ENCODE measurements at places on chromosomes 6 and 20.

- no peak for DNase-seq
Measured at GRCh38 chr6:7803214-7803613, 77.3 kb downstream of the BMP6 start.

GRCh38 chr6:85004361-85004995, 240.1 kb upstream of the TBX18 start:
- DNase-seq, result peak; percentile 32

DNA sequence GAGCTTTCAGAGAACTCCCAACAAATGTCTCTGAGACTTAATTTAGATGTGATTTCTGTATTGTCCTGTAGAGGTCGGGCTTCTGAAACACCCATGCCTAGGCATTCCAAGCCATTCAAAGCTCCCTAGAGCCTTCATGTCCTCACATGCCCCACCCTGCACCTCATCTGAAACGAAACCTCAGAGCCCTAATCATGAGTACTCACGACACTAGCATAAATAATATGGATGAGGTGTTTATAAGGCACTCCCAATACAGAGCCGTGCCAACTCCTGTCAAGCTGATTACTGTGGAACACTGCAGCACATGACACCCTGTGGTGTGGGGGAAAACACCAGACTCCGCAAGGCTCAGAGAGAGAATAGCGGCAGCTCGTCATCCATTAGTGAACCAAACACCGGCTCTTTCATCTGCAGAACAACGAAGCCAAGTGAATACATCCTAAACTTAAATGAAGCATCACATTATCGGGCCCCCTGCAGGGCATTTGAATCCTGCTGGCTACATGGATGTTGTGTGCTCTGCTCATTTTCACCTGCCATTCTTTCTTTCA, 83.8 kb downstream of the FNDC1 start:
- peak; percentile 77 for DNase-seq

DNA sequence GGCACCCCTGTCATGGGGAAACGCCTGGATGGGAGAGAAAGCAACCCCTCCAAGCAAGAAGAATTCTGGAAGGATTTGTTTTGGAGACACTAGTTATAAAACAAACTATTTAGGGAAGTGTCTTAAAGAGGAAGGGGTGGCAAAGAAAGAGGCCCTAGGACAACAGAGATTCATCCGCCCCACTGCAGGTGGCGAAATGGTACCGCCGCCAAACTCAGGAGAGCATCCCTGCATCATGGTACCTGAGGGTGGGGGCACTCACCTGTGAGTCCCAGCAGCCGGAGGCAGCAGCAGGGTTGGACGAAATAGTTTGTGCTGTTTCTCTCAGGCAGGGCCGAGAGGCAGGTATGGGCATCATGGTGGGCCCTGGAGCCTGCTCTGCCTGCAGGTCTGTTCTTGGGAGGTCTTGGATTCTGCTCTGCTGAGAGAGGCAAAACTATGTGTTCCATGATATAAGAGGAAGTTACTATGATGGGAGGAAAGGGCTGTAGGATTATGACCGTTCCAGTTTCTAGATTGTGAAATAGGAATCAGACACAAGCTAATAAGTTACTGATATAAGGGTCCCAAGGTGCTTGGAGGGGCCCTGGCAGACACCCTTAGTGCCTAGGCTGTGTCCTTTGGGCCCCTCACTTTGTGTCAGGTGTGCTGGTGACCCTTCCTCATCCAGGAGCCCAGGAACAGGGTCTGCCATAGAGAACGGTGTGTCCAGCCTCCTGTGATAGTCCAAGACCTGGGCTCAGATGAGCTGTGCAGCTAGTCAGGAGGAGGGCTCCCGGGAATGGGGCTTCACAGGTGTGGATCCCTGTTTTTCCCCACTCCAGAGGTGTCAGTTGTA, 20.4 kb downstream of the SIRPD start:
- no peak for DNase-seq

GRCh38 chr20:37407573-37408002, 61.6 kb downstream of the SRC start:
- no peak for DNase-seq

- DNase-seq, result no peak
Measured at GRCh38 chr6:93417421-93418013, 1.8 kb downstream of the EPHA7 start.

- DNase-seq, result no peak
Measured at GRCh38 chr6:167703347-167703746, 123.4 kb upstream of the AFDN start.

DNA sequence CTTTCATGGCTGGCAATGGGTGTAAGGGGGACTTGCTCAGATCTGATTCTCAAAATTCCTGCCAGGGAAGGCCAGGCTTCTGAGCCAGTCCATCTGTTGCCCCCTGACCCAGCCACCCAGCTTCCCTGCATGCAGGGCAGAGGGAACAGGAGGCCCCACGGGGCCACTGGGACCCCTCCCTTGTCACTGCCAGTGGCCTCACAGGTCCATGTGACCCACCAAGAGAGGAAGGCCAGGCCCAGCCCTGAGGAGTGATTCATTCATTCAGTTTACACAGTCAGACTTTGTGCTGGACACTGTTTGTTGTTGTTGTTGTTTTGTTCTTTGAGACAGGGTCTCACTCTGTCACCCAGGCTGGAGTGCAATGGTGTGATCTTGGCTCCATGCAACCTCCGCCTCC, 39.5 kb downstream of the UBE2V1 start:
- no peak for DNase-seq

GRCh38 chr6:120282005-120282404, 932.4 kb upstream of the MAN1A1 start:
- DNase-seq, result no peak

DNA sequence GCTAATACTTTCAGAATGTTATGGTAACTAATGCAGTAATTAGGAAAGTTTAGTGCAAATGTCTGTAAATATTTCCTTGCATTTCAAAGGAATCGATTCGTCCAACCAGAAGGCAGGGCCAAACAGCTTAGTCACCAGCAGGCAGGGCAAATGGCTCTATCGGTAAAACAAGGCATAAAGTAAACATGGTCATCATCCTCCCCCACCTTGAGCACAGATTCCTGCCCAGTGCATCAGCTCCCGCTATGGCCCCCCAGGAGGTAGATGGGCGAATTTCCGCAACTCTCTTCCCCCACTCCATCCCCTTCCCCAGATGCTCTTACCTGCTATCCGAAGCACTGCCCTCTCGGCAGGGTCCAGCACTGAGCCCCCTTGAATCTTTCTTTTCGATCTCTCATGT, 103.8 kb upstream of the BEND6 start:
- DNase-seq, result no peak

DNA sequence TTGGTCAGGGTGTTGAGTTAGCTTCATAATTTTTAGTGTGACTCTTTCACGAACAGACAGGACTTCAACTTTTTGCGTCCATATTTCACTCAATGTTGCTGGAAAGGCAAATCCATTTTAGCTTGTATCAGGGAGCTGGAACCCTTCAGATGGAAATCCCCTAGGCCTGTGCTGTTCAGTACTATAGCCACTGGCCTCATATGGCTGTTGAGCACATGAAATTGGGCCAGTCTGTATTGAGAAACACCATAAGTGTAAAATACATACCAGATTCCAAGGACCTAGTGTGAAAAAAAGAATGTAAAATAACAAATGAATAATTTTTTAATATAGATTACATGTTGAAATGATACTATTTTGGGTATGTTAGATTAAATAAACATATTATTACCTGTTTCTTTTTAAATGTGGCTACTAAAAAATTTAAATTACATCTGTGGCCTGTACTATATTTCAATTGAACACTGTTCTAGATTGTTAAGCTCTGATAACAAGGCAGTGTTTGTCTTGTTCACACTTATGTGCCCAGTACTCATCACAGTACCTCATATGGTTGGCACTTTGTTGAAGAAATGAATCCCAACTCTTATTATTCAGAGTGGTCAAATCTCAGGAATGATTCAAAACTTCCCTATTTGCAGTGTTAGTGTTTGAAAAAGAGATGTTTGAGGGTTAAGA, 34.3 kb downstream of the CTNNBL1 start:
- peak; percentile 30 for DNase-seq
